NCI-H2171 (cell line): ENCODE measurements at places on chromosomes 3 and 15.
A peak's percentile ranks its signal among the peaks of the same experiment; 100 is the strongest.

DNA sequence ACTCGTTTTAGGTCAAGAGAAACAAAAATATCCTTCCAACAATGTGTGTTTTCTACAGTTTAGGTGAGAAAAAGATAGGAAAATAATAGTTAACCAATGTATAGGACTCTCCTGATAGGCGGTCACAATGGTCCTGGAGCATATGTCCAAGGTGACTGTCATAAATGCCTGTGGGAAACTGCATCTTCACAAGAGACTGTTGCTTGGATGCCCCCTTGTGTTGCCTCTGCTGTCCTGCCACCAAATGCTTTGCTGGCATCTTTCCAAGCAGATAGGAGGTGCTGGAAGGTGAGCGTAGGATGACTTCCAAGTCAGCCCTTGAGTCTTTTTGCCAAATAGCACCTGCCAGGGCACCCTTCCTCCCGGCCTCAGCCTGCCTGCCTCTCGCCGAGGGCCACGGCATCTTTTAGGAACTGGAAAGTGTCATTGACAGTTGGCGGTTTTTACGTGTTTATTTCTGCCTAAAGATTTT is 24.1 kb upstream of the SACM1L start:
- DNase-seq, result peak; percentile 5

GRCh38 chr15:96896766-96897165 is 566.3 kb downstream of the NR2F2 start:
- DNase-seq, result no peak

- DNase-seq, result no peak
Observed at GRCh38 chr3:11568503-11569155, 75.1 kb downstream of the VGLL4 start.

- DNase-seq, result no peak
Observed at GRCh38 chr15:98160236-98160635, 199.7 kb downstream of the ARRDC4 start.

DNA sequence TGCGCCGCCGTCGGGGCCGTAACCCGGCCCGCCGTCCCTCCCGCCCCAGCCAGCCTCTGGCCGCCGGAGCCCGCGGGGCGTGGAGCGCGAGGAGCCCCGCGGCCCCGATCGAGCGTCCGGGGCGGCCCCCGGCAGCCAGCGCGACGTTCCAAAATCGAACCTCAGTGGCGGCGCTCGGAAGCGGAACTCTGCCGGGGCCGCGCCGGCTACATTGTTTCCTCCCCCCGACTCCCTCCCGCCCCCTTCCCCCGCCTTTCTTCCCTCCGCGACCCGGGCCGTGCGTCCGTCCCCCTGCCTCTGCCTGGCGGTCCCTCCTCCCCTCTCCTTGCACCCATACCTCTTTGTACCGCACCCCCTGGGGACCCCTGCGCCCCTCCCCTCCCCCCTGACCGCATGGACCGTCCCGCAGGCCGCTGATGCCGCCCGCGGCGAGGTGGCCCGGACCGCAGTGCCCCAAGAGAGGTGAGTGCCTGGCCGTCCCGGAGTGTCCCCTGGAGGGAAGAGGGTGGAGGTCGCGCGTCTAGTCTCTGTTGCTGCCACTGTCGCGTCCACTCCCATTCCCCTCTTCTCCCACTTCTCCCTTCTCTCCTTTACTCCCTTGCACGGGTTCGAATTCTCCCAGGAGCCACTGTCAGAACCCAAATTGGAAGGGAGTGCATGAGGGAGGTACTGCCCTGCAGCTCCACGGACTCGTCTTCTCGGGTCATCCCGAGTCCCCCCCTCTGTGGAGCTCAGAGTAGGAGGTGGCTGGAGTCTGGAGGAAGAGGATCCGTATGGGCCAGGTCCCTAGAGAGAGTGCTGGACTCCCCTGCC is 585 bp downstream of the CSK start:
- DNase-seq, result no peak

GRCh38 chr3:154050216-154050615 is 71.0 kb upstream of the ARHGEF26 start:
- DNase-seq, result no peak

GRCh38 chr3:36635731-36636130 is 128.6 kb downstream of the DCLK3 start:
- DNase-seq, result no peak

- DNase-seq, result no peak
Observed at GRCh38 chr3:158148218-158148617, 38.3 kb downstream of the RSRC1 start.
